ENCODE measurements at places on chromosomes 11 and 22.

- DNase-seq: no peak
These were observed 14.8 kb downstream of the OR51E2 start for GRCh38 chr11:4682623-4683419.

- DNase-seq: no peak
These were observed 556.3 kb upstream of the ANO3 start for GRCh38 chr11:25775603-25776002.

DNA sequence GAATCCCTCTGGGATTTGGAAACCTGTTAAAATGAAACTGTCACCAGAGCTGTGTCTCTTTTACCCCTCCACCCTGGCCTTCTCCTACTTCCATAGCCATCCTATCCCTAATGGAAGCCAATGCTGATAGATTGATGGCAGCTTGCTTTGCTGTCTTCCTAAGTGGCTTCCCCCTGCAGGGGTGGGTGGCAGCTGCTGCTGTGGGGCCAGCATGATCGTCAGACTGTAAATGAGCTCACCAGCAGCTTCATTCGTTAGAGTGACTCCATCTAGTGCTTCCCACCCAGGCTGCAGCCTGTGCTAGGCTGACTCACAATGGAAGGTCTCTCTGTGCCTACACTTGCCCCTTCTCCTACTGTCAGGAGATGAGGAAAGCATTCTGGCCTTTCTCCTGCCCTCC, 311.0 kb downstream of the BUD13 start:
- DNase-seq: no peak

DNA sequence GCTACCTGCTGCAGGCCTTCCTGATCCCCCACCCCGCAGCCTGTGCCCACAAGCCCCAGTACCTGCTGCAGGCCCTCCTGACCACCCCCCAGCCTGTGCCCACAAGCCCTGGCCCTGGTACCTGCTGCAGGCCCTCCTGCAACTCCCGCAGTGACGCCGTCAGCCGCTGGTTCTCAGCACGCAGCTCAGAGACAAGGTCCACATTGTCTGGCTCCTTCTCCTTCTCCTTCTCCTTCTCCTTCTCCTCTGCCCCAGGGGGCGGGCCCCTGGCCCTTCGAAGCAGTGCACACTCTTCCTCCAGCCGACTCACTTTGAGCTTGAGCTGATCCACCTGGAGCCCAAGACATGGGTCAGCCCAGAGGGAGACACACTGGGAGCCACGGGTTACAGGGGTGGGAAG, 9.1 kb downstream of the CARD10 start:
- DNase-seq: no peak

DNA sequence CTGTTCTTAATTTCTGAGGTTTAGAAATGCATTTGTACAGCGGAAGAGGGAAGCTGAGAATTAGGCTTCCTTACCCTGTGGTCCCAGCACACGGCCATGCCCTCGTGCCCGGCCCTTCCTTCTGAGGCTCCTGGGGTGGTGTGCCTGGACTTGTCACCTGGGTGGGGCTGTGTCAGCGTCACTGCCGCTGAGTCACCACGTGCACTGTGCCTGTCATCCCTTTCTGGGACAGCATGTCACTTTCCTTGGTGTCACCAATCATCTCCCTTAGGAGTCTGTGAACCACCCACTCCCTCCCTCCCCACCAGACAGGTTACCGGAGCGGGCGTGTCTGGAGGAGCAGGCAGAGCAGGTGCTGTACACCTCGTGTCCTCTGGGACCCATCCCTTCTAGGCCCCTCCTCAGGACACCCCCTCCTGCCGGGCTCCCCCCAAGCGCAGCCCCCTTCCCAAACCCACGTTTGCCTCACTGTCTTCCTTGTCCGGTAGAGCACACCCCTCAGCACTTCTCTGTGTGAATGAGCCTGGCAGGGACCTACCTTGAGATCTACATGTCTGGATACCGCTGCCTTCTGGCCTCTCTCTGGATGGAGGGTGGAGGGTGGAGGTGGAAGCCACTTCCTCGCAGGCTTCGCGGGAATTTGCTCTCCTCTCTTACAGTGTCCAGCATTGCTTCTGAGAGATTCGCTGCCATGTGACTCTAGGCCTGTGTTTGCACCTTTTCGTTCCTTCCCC, 367.6 kb downstream of the TBC1D22A start:
- DNase-seq: no peak

GRCh38 chr11:115379528-115379927, 124.7 kb downstream of the CADM1 start:
- DNase-seq: no peak

DNA sequence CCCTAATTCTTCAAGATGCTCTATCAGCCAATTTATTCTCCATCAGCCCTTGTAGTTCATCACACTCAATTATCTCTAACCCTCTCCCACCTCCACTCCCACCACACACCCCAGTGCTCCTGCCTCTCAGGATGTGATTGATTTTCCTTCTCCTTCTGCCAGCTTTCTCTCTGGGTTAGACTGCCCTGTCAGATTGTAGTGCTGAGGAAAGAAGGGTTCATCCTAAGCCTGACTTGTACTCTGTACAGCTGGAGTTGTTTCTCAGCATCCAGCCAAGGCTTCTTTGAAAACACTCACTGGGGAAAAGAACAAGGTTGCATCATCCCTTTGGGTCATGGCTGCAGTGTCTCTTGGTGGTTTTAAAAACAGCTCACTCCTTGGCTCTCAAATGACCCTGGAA, 61.2 kb downstream of the CECR2 start:
- no peak for DNase-seq

DNA sequence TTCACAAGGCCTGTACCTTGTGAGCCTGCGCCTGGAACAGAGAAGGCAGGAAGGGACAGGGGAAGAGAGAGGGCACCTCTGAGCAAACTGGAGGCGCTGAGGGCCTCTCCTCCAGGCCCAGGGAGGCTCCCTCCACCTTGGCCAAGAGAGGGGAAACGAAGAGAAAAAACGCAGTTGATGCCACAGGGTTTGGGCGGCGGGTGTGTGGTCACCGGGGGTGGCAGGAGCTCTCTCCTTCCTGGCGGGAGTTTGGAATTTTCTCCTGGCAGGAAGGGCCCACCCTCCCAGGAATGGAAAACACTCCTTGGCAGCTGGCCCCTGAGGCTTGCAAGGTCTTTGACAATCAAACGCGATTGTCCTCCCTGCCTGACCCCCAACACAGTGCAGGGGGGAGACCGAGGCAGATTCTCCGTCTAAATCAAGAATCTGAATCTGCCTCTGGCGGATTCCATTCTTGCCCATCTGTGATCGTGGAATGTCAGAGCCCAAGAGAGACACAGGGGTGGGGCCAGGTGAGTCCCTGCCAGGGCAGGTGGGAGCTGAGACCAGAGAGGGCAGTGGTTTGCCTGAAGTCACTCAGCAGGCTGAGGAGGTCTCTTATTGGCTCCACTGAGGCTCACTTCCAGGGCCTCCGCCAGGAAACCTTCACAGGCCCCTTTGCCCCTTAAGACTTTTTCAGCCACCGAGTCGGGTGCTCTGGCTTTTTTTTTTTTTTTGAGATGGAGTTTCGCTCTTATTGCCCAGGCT, 21.0 kb downstream of the RPL3 start:
- no peak for DNase-seq

DNA sequence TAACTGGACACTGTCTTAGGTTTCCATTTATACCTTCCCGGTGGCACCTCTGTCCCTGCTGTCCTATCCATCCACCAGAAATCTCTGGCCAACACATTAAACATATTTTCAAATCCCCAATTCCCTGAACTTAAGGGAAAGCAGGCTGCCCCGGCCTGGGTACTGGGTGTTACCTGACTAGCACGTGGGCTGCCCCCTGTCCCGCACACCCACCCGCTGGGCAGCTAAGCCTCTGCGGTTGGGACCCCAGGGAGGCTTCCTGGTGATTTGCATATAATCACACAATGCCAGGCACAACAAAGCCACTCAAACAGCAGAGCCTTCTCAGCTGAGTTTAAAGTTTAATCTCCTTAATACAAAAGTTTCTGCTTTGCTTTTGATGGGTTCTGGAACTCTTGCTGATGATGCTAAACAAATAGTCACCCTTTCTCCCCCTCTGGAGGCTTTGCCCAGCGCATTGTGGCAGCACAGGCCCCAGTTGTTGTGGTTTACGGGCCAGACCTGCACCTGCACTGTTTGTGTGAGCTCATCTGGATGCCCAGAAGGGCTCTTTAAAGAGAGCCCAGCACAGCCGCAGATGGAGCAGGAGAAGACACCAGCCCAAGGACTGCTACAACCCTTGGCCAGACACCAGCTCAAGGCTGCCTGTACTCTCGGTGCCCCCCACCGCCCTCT, 59.9 kb upstream of the POU2AF1 start:
- DNase-seq: no peak

- no peak for DNase-seq
These were observed 24.6 kb upstream of the P2RY2 start for GRCh38 chr11:73193251-73194033.

DNA sequence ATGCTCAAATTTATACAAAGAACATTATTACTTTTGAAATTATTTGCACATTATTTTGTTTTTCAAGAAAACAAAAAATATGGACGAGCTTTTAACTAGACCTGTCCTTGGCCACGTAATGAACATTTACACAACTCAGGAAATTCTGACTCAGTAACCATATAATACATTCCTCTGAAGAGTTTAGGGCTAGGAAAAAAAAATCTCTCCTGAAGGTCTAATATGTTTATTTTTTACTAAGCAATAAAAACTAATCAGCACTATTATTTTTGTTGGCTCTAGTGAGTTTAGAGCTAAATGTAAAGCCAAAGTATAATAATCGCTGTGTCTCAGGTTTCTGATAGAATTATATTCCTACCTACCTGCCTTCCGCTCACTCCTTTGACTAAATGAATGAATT, 187.5 kb downstream of the SWAP70 start:
- no peak for DNase-seq

DNA sequence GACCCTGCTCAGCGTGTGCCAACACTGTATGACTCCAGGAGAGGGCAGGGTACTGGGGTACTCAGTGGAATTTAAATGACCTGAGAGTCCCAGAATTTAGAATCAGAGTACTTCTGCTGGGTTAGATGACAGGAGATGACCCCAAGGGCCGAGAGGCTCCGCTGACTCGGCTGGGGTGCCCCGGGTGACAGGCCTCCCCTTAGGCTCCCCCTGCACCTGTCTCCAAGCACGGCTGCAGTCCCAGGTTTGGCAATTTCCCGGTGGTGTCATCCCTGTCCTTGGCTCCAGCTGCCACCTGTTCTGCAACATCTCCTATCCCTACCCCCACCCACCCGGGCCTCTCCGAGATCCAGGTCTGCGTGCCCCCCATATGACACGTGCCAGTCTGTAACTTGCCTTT, 1.3 kb downstream of the ACTN3 start:
- DNase-seq: no peak

GRCh38 chr22:46653596-46653995, 33.4 kb downstream of the GRAMD4 start:
- DNase-seq: no peak

- no peak for DNase-seq
These were observed at the start of gene ESAM for GRCh38 chr11:124762105-124762623. TSS of gene ESAM (minus strand) at chr11:124762290. CDS start at chr11:124762154, 136 bp downstream.

- DNase-seq: no peak
These were observed 11.3 kb downstream of the PRAME start for GRCh38 chr22:22547692-22548300.

GRCh38 chr11:19949606-19950005, 210.7 kb downstream of the DBX1 start:
- DNase-seq: no peak

GRCh38 chr11:117834068-117834810, 9.7 kb upstream of the FXYD2 start:
- no peak for DNase-seq

DNA sequence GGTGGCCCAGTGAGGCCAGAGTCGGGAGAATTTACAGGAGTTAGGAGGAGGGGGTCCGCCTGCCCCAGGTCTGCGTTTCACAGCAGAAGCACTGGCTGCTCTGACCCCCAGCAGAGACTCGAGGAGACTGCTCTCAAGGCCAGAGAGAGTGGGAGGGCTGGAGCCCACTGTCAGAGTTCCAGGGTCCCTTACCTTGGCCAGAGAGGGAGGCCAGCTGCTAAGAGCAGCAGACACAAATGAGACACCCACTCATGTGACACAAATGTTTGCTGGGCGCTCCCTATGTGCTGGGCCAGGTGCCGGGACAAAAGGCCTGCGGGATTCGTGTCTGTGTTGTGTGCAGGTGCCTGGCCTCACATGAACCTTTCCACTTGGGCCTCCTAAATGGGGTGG, 2.8 kb upstream of the TNFRSF13C start:
- DNase-seq: no peak

DNA sequence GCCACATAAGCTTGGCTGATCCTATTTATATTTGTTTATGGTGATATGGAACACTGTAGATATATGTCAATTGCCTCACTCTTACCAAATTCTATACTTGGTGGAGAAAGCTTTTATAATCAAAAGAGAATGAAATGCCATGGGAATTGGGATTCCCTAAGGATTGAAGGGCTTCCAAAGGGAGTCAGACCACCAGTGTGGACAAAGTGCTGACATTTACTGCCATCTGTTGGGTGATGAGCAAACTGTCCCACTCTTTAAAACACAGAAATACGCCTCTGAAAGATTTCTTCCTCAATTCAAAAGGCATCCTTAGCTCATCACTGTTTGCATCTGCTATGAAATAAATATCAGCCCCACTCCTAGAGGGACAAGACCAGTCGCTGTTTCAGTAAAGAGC, 7.1 kb downstream of the SLC1A2 start:
- DNase-seq: no peak

DNA sequence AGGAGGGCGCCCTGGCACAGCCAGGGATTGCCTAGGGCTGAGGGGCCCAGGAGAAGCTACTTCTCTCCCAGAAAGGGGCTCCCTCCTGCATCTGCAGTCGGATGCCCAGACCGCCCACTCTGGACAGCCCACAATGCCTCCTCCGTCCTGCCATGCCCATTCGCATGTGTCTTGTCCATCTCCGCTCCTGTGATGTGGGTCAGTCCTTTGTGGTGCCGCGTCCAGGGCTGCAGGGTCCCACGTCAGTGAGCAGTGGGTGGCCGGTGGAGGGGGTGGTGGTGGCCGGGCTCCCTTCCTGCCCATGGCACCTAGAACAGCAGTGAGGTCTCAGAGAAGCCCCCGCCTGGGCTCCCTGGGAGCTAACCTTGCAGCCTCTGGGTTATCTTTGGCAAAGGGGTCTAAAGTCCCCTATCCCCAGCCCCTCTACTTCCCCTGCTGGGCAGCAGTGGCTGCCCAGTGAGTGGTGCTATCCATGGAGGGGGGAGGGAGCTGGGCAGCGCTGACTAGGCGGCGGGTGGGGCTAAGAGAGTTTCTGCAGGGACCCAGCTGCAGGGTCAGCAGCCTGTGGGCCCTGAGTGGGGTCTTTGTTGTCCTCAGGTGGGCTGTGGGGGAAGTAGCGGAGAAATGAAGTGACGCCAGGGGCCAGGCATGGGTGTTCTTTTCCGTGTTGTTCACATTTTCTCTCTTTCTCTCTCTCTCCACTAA, 41.1 kb downstream of the KCNC1 start:
- DNase-seq: no peak

All from hippocampal formation (tissue), 2 donors.